Left hindlimb (tissue), 1 donor: ENCODE measurements at places on chromosomes 1 and 21.

- no peak for DNase-seq
Observed at GRCh38 chr1:233025157-233025556, 74.7 kb downstream of the NTPCR start.

- no peak for DNase-seq
Observed at GRCh38 chr1:57269630-57270225, 154.1 kb downstream of the DAB1 start.

DNA sequence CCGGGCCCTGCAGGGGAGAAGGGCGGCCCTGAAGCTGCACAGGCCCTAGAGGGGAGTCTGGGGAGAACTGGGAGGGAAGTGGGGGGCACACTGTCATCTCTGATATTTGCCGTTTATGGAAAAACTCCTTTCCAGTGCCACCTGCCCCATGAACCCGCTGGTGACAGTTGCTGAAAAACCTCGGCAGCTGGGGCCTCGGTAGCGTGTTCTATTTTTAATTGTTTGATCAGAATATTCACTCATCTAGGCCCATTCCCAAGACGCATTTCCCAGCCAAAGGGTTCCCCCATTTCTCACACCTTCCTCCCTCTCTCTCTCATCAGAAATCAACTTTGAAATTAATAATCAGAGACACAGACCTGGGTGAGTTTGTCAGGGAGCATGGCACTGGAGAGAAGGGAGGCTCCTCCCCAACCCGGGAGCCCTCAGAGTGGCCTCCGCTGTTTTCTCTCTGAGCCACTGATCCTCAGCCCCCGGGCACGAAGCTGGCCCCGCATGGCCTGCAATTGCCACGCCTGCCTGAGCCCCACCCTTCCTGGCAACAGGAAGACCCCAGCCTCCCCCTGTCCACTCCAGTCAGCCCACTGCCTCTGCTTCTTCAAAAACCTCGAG lies 111.1 kb downstream of the CASZ1 start:
- DNase-seq = no peak

DNA sequence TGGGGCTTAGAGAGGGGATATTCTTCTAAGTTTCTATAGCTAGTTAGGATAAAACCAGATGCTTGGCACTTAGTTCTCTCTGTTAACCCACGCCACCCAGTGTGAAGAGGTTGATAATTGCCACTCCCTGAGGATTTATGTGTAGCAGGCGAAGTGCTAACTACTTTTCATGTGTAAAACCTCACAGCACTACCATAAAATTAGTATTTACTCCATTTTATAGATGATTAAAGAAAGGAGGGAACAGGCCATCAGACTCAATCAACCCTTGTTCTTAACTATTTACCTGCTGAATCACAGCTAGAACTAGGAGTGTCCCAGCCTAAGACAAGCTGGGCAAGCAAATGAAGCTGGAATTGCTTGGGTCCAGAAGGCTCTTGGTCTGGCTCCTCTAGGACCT lies 8.9 kb downstream of the LIN28A start:
- no peak for DNase-seq

DNA sequence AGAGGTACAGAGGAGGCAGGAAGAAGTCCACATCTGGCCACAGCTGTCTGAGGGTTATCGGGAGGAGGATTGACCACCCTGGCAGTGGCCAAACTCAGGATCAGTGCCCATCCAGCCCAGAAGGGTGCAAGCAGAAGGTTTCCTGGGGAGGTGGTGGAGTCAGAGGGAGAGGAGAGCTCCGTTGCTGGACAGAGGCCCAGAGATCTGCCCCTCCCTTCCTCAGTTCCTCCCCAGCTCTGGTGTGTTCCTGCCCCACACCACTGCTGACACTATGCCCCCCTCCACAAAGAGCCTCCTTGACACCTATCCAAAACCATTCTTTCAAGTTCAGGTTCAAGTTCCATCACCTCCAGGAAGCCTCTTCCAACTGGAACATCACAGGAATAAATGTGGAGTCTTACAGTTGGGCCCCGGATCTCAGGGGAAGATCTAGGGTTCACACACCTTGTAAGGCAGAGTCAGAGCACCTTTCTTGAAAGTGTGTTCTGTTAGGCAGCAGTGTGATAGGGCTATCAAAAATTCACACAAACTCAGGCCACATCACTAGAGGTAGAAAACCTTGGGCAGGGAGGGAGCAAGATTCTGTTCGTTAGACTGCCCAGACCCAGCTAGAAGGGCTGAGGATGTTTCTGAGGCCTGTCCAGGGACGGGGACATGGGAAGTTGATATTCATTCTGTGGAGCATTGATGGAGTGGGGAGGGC lies 7.4 kb downstream of the LDLRAD1 start:
- DNase-seq = no peak

DNA sequence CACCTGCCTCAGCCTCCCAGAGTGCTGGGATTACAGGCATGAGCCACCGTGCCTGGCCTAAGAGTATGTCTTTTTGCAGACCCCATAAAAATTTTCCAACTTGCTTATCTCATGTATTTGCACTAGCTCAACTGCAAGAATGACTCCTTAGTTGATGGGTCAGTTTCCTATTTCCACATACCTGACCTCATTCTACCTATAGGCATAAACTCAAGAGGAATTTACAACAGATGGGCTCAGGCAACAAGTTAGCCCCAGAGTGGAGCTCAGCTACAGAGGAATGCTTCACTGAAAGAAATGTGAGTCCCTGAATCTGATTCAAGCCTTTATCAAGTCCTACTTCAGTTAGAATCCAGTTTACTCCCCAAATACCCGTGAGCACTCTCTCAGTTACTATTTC lies 5.3 kb upstream of the SLC37A1 start:
- DNase-seq = no peak

- DNase-seq = no peak
Observed at GRCh38 chr1:42720868-42721267, 19.2 kb downstream of the CLDN19 start.

- DNase-seq = peak; percentile 40
Observed at GRCh38 chr1:15178571-15179484, 25.3 kb downstream of the TMEM51 start.

DNA sequence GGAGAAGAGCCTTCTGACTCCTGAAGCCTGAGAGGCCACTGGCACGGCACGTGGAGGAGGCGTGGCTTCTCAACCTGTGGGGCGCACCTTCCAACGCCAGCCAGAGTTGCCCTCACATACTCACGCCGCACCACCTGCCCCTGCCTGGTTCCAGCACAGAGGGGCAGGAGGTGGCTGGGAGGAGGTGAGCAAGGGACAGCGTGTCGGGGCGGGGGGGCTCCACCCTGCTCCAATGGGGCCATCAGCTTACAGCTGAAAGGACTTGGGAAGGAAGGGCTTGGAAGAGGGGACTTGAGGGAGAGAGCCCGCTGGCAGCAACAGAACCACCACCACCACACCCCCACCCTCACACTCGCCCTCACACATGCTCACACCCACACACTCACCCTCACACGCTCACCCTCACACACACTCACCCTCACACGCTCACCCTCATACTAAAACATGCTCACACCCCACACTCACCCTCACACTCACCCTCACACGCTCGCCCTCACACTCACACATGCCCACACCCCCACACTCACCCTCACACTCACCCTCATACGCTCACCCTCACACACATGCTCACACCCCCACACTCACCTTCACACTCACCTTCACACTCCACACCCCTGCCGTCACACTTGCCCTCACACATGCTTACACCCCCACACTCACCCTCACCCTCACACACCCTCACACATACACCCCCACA lies 41.6 kb upstream of the EDN2 start:
- no peak for DNase-seq

DNA sequence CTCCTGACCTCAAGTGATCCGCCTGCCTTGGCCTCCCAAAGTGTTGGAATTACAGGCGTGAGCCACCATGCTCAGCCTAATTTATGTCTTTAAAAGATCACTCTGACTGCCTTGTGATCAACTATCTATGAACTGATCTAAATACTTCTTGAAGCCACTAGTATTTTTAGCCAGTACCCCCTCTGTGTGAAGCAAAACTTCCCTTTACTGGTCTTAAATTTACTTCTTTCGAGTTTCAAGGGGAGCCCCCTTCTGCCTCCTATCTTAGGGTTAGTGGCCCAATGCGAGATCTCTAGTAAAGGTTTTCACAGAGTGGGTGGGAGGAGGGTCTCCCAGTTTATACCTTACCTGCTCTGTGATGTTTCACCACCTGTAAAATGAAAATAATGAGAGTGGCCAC lies 66.1 kb upstream of the RPL11 start:
- no peak for DNase-seq

DNA sequence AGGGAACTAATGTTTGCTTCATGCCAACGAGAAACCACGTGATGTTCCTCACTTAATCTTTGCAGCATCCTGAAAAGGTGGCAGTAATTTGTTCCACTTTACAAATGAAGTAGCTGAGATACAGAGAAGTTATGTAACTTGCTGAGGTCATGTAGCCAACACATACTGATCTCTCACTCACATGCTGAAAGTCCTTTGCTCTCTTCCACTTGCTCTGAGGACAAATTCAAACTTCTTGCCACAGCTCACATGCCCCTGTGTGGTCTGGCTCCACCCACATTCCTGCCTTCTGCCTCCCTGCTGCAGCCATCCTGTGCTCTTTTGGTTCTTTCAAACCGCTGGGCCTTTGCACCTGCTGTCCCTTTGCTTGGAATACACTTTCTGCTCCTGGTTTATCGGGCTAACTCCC lies 55.4 kb downstream of the TMCO4 start:
- DNase-seq = no peak

DNA sequence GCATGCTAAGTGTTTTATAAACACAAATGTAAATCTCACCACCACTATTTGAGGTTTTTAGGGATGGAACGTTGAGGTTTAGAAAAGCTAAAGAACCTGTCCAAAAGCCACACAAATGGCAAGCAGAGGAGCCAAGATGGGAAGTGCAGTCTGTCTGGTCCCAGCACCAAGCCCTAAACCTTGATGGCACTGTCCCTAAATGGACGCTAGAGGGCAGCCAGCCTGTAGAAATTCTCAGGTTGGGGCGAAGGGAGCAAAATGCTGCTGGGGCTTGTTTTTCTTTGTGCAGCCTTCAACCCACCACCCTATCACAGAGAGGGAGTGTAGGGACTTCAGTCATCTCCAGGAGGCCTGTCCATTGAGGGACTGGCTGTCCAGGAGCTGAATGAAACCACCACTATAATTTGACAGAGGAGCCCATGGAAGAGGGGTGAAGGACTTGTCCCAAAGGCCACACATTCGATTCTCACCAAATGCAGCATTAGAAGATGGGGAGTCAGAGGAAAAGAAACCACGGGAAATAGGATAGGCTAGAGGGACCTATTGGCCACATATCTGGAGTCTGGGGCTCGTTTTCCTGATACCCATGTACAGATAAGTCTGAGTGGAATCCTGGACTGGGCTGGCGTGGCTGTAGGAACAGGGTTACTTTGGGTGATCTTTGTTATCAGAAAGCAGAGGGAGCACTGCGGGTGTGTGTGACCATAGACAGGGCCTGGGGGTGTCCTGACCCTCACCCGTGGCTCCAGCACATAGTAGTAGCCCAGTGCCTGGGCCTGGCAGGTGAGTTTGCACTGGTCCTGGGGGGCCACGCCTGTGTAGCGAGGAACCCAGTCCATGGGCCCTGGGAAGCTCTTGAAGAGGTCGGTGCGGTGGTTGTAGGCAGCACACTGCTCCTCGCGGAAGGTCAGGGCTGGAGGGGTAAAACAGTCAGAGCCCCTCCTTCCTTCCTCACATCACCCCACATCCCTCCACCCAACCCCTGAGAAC lies 6.1 kb downstream of the ADAMTS4 start:
- DNase-seq = peak; percentile 60
